Cardiac septum (tissue), 1 donor: ENCODE measurements at places on chromosomes 4 and X.

- no peak for DNase-seq
Observed at GRCh38 chr4:10703766-10704429, 19.3 kb upstream of the CLNK start.

- no peak for DNase-seq
Observed at GRCh38 chr4:92551616-92552015, 247.8 kb downstream of the GRID2 start.

DNA sequence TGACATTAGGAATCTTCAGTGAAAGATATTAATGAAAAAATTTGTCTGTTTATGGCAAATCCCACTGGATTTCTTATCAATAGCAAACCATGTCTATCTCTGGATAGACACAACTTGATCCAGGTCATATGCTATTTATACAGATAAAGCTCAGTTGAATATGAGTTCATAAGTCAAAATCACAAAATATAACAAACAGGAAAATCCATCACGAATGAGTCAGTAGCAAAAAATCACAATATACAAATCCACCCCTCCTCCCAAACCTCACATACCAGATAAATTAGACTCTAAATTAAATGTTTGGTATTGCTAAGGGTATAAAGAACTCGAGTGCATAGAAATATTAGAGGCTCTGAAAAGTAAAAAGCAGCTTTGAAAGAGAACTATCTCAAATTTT, 420.5 kb downstream of the TLL1 start:
- no peak for DNase-seq

DNA sequence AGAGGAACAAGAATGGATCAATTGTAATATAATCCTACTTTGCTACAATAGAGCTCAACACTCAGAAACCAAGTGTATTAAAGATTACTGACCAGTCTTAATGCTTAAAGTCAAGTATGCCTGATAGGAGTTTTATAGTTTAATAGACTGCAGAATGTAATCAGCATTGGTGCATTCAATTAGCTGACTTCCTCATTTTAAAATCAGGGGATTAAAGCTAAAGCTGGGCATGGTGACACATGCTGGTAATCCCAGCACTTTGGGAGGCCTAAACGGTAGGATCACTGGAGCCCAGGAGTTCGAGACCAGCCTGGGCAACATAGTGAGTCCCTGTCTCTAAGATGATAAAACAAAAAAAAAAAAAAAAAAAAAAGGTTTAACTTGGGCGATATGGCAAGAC, 10.8 kb downstream of the HNRNPDL start:
- no peak for DNase-seq

GRCh38 chr4:66855956-66856355, 689.3 kb downstream of the CENPC start:
- no peak for DNase-seq

- DNase-seq = no peak
Observed at GRCh38 chr4:3473996-3474765, 11.1 kb downstream of the DOK7 start.

- no peak for DNase-seq
Observed at GRCh38 chr4:55029321-55029720, 96.1 kb downstream of the KDR start.

DNA sequence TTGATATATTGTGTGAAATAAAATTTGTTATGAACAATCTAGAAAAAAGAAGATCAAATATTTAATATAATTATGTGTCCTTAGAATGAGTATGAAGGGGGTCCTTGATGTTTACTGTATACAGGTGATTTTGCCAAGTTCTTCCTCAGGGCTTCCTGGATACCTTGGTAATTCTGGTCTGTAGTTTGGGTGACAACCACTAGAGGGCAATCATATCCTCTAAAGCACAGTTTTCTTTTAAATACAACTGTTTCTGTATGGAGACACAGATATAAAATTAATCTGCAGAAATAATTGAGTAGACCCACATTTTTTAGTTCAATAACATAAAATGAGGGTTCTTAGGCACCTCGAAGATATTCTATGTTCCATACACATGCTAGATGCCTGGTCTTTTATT, 157.7 kb downstream of the SPANXN1 start:
- no peak for DNase-seq

DNA sequence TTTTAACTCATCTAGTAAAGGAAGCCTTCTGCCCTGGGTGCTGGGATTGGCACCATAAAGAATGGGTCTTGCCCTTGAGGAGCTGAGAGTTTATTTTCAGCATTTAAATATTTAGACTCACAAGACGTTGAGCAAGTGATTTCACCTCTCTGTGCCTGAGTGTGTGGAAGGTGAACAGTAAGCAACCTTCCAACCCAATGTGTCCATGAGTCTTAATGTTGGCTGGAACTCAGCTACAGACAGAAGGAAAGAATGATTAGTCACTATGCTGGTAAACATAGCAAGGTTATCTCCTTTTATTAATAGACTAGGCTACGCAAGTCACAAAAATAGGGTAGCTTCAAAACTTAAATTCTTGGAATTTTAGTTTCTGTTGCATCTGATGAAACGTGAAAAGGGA, 277.4 kb upstream of the GATB start:
- no peak for DNase-seq

- no peak for DNase-seq
Observed at GRCh38 chr4:54118850-54119589, 19.1 kb downstream of the GSX2 start.
